Mesenchymal stem cell (in vitro differentiated cells and primary cell): ENCODE measurements at places on chromosomes 13 and 19.
A peak's percentile ranks its signal among the peaks of the same experiment; 100 is the strongest.

DNA sequence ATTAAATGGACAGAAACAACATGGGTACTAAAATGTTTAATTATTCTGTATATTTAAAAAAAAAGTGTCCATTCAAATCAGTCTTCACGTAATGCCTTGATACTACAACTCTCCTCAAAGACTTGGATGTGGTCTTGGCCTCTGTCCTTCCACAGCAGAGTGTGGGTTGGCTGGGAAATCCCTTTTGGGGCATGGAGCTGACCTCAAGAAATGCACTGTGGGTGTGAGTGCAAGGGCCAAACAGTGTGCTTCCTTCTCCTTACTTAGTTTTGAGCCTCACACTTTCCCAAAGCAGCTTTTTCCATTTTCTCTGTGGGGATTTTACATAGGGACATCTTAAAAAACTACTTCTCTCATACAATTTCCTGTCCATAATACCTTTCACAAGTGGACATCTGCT, 607.4 kb downstream of the EFNB2 start:
- DNase-seq: no peak

- DNase-seq: no peak
Observed at GRCh38 chr13:108853031-108853430, 223.6 kb downstream of the MYO16 start.

DNA sequence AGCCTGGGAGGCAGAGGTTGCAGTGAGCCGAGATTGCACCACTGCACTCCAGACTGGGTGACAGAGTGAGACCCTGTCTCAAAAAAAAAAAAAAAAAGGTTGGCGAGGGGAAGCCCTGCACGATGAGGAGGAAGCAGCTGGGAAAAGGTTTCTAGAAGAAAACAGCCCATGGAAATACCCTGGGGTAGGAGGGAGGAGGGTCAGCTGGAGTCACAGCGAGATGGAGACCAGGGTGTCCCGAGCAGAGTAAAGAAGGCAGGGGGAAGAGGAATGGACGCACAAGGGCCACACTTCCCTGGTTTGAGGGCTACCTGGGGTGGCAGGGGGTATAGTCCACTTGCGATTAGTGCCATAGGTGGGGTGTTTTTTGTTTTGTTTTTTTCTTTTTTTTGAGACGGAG, 6.4 kb downstream of the KANK3 start:
- no peak for DNase-seq

GRCh38 chr13:34039678-34040077, 221.7 kb downstream of the RFC3 start:
- DNase-seq: no peak

DNA sequence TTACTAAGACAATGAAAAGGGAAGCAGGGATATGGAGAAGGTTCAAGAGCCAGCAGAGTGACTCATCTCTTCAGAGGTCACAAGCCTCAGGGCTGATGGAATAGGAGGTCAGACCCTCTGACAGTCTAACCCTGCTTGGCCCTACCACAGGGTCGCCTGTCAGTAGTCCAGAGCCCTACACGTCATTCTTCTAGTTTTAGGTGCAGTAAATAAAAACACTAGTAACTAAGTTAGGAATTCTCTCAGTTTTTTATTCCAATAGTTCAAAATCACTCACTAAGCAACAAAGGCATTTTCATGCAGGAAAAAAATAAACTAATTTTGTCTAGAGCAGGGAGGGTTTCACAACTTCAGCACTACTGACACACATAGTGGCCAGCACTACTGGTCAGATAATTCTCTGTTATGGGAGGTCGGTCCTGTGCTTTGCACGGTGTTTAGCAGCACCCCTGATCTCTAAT, 27.2 kb downstream of the FOXO1 start:
- peak; percentile 44 for DNase-seq

- DNase-seq: no peak
Observed at GRCh38 chr19:11361771-11362731, 6.8 kb downstream of the PLPPR2 start.

GRCh38 chr19:45406226-45407090, at the start of gene POLR1G:
POLR1G (plus strand) TSS chr19:45406644; CDS start chr19:45406697, 53 bp downstream.
- DNase-seq: peak; percentile 92

GRCh38 chr19:2638417-2638940, 64.0 kb downstream of the GNG7 start:
- no peak for DNase-seq

DNA sequence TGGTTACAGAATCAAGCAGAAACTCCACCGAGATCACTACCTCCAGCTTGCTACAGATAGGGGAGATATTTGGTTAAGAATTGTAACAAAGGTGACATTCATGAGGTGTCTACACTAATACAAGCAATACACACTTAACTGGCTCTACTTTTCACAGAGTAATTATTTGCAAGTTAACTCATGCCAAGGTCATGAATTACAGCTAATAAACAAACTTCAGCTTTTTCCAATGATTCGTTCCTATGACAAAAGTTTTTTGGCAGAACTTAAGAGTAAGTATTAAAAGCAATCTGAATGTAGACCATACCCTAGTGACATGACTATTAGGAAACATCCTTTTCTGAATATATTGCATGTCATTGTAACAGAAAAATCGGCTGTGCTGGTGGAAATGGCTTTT, 72.1 kb downstream of the LHFPL6 start:
- DNase-seq: no peak

DNA sequence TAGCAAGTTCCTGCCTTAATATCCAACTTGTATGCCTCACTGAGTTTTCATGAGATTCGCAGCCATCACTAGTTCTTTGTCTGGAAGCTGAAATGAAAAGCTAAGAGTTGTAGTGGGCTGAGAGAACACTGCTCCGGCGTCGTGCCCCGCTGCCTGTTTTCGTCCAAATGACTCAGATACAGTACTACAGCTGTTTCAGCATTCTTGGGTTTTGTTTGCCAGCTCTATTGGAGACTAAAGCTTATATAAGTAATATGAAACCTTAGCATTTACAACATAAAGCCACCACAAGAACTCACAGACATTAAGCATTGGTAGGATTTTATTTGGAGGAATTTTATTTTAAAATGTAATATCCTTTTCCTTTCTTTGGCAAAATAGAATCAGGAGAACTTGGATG, 299.7 kb downstream of the DLEU7 start:
- DNase-seq: peak; percentile 52

- peak; percentile 32 for DNase-seq
Observed at GRCh38 chr13:92602560-92602959, 624.0 kb upstream of the GPC6 start.

DNA sequence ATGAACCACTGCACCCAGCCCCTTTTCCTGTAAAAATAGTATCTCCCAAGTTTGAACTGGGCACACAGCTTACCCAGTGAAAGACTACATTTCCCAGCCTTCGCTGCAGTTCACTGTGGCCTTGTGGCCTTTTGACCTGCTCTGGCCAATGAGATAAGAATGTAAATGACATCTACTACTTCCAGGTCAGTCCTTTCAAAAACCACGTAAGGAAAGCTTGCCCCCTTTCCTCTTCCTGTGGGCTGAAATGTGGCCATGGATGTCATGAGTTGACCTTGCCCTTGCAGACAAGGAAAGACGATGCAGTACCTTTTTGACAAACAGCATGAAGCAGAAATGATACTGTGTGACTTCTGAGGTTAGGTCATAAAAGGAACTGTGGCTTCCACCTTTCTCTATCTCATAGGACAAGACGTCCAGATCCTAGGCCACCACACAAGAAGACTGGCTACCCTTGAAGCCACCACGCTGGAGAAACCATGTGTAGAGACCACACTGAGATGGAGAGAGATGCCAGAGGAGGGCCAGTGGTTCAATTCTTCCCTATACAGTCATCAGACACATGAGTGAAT, 19.9 kb downstream of the ACER1 start:
- no peak for DNase-seq

DNA sequence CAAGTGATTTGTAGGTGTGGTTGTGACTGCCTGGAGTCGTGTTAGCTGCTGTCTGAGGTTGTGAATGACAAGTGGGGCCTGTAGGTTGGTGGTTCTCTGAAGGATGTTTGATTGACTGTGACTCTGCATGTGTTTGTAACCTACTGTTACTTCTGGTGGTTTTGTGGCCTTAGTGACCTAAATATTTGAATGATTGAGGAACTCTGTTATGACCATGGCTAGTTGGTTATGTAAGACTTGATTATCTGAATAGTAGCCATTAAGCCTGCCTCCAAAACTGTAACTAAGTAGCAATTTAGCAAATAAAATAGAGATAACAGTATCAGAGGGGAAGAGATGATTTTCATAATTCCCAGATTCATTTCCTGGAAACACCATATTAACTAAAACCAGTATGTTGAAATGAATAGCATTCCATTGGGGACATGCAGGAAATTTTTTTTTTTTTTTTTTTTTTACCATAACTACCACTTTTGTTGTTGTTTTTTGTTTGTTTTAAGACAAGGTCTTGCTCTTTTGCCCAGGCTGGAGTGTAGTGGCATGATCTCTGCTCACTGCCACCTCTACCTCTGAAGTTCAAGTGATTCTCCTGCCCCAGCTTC, 865 bp downstream of the ZNF382 start:
- DNase-seq: no peak

DNA sequence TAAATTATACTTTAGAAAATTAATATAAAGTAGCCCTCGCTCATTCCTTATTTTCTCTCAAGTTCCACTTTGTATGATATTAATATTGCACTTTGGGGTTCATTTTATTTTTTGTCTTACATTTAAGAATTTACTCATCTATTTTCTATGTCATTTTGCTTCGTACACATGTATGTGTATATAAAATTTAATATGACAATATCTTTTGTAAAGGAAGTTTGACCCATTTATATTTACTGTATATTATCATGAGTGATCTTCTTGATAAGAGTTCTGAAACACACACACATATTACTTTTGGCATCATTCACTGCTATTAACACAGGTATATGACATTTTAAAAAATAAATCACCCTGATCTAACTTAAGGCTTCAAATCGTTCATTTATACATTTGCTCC, 83.1 kb downstream of the IRS2 start:
- DNase-seq: no peak

GRCh38 chr19:3580156-3580934, 4.9 kb upstream of the GIPC3 start:
- peak; percentile 99 for DNase-seq

- no peak for DNase-seq
Observed at GRCh38 chr19:7195046-7195445, 99.2 kb downstream of the INSR start.

DNA sequence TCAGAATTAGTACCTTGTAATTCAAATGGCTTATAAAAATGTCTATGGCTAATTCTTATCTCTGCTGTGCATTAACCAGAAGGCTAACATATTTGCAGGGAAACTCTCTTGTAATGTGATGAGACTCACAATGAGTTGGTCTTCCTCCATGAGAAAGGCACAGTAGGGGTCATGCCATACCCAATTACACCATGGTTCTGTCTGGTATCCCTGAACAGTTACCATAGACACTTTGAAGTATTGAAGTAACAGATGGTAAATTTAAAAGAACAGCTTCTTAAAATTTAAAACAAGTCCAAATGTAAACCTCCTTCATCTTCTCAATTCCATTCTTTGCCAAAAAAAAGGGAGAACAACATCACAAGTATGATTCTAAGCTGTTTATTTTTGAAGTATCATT, 22.6 kb upstream of the SLAIN1 start:
- DNase-seq: no peak

- peak; percentile 41 for DNase-seq
Observed at GRCh38 chr13:91644806-91645205, 246.4 kb downstream of the GPC5 start.

GRCh38 chr19:3039641-3040077, 10.6 kb upstream of the TLE2 start:
- no peak for DNase-seq

- DNase-seq: peak; percentile 86
Observed at GRCh38 chr19:49801966-49802661, 11.0 kb downstream of the FUZ start.

GRCh38 chr13:39196965-39197646, 158.8 kb downstream of the NHLRC3 start:
- no peak for DNase-seq

DNA sequence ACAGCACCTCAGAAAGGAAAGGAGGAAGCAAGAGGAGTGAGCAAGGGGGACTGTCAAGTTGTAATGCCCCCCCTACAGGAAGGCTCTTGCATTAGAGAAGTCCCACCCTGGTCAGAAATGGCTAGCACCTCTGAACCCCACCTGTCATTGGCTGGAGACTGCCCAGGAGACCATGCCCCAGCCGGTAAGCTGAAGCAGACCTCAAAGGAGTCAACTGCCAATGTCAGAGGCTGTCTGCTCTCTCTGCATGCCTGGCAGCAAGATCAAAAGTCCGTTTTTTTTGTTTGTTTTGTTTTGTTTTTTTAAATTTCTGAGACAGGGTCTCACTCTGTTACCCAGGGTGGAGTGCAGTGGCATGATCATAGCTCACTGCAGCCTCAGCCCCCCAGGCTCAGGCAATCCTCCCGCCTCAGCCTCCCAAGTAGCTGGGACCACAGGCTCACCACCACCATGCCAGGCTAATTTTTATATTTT, 8.1 kb upstream of the BCL3 start:
- peak; percentile 31 for DNase-seq

GRCh38 chr19:38852231-38853044, 2.7 kb upstream of the HNRNPL start:
- DNase-seq: peak; percentile 80

DNA sequence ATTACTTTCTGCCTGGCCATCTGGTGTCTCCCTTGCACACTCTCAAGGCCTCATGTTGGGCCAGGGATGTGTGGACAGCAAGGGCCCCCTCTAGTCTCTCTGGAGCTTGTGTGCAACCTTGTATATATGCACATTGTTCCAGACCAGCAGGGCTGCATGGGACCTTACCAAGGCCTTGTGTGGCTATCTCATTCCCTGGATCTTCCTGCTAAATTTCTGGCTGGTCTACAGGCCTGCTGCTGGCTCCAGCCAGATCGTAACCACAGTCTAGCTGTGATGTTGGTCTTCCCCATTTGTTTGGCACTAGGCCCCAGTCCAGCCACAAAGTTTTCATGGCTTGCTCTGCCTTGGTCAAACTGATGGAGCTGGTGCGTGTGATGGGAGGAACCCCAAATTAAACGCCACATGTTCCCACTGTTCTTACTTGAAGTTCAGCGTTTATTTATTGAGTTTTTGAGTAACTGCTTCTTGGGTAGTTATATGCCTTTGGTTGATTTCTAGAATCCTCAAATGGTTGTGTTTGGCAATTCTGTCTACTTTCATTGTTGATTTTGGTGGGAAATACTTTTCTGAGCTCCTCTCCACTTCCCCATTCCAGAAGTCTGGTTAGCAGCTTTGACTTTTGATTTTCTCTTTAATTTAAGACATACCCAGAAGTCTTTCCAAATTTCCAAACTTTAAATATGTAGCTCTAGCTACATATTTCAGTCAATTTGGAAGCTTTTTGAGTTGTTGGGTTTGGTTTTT, 56.4 kb downstream of the SIPA1L3 start:
- peak; percentile 43 for DNase-seq

DNA sequence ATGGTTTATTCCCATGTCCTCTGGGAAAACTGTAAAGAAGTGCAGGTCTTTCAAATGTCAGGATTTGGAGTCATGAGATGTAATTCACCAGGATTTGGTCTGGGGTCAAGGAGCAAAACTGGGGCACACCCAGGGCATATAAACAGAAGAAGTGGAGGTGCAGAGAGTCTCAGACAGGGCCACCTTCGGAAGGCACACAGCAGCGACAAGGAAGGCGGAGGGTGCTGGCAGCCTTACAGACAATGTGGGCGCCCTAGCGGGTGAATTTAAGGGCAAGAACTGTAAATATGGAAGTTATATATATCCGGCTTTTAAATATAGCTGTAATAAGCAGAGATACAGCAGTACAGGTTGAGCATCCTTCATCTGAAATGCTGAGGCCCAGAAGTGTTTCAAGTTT, 31.2 kb downstream of the DHRS12 start:
- DNase-seq: no peak

GRCh38 chr13:77034881-77035280, 7.9 kb upstream of the FBXL3 start:
- peak; percentile 18 for DNase-seq
